ENCODE measurements at places on chromosomes 1 and 21.

- no peak for DNase-seq
Observed at GRCh38 chr1:67137307-67137753, 2.6 kb upstream of the C1orf141 start.

DNA sequence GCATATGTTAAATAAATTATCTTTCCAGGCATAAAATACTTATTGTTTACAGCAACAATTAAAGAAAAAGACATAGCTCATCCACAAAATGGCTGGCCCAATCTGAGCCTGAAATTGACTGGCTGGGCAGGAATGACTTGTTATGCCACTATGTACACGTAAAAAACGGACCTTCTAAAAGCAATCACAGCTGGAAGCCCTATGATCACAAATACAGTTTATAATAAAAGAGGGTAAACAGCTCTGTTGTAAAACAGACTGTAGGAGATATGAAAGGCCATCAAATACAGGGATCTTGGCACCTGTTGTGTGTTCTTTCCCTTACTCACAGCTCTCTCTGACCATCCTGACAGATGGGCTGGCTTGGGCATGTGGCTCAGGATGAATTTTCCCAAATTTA lies 70.5 kb upstream of the DMRTA2 start:
- no peak for DNase-seq

- no peak for DNase-seq
Observed at GRCh38 chr1:5969168-5969567, 23.1 kb downstream of the NPHP4 start.

DNA sequence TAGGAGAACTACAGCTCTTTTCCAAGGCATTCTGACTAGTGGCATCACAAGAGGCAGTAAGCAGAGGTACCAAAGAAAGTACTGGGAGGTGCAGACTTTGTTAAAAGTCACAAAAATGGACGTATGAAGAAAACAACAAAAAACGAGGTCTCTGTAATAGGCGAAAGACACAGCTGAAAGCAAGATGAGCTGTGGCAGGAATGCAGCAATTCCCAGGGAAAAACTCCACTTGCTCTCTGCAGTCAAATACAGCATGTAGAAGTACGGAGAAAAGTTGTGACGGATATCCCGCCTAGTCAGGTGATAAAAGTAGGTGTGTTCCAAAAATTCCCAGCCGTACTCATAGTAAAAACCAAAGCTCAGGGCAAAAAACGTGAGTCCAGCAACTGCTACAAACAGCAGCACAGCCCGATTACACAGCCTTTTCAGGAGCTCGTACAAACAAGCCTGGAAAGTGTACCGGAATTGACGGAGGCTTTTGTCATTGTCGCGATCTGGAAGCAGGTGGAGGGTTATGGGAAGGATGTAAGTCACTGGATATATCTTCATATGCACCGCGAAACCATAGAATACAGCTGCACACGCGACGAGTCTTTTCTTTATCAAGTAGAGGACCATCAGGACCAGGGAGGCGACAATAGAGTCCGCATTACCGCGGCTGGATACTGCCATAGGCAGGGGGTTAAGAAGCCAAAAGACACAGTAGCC lies 979 bp downstream of the PIGM start:
- no peak for DNase-seq

DNA sequence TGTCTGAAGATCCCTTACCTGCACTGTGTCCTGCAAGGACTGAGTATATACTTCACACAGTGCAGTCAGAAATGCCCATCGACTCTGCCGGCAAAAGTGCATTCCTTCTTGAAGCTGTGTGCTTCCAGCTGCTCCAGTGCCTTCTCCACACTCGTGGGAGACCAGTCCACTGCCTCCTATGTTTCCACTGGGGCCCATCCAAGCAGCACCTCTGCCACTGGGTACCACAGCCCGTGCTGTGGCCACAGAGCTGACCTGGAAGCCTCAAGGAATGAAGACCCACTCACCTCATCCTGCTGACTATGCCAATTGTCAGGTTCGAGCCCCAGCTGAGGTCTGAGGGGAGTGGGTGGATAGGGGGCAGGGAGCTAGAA lies 108.1 kb downstream of the GDAP2 start:
- DNase-seq: no peak

GRCh38 chr1:70897273-70897672 lies 150.3 kb downstream of the PTGER3 start:
- DNase-seq: no peak

DNA sequence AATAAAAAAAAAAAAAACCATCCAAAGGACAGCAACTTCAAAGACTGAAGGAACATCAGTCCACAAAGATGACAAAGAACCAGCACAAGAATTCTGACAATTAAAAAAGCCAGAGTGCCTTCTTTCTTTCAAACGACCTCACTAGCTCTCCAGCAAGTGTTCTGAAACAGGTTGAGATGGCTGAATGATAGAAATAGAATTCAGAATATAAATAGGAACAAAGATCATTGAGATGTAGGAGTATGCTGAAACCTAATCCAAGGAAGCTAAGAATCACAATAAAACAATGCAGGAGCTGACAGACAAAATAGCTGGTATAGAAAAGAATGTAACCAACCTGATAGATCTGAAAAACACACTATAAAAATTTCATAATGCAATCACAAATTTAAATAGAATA lies 218.2 kb downstream of the GIPC2 start:
- DNase-seq: no peak

GRCh38 chr1:67801903-67802302 lies 31.4 kb downstream of the GNG12 start:
- no peak for DNase-seq

- DNase-seq: no peak
Observed at GRCh38 chr21:31520561-31521098, 138.9 kb upstream of the SOD1 start.

GRCh38 chr1:222927031-222927430 lies 112.2 kb downstream of the DISP1 start:
- no peak for DNase-seq

- DNase-seq: no peak
Observed at GRCh38 chr1:96338622-96339021, 383.0 kb upstream of the PTBP2 start.

GRCh38 chr1:155241841-155242264 lies 13.4 kb downstream of the ENTREP3 start:
- DNase-seq: no peak

Measured in CD4-positive, alpha-beta T cell treated with Interleukin-2 at 100 ng/mL for 4 hours (primary cell).